Stimulated activated CD8-positive, alpha-beta memory T cell treated with anti-CD3 and anti-CD28 coated beads, Interleukin-4, amount 100 ng/mL, for 24 hours (primary cell): ENCODE measurements at places on chromosomes 3 and 15.

GRCh38 chr15:71110405-71111180 is 4.7 kb upstream of the THSD4 start:
- no peak for DNase-seq

DNA sequence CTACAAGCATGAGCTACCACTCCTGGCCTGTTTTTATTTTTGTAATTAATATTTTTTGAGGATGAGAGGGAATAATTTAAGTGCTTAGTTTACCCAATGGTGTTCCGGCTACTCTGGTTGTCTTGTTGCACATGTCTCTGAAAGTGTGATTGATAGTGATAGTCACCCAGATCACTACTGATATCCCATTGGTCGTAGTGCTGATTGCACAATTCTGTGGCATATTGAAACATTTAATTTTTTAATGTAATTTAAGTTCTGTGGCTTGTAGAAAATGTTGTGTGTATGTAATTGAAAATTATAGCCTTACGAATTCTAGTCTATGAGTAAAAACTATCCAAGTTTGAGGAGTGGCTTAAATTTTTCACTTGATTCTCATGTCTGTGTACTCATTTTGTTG is 11.9 kb downstream of the ARIH2 start:
- DNase-seq: no peak

DNA sequence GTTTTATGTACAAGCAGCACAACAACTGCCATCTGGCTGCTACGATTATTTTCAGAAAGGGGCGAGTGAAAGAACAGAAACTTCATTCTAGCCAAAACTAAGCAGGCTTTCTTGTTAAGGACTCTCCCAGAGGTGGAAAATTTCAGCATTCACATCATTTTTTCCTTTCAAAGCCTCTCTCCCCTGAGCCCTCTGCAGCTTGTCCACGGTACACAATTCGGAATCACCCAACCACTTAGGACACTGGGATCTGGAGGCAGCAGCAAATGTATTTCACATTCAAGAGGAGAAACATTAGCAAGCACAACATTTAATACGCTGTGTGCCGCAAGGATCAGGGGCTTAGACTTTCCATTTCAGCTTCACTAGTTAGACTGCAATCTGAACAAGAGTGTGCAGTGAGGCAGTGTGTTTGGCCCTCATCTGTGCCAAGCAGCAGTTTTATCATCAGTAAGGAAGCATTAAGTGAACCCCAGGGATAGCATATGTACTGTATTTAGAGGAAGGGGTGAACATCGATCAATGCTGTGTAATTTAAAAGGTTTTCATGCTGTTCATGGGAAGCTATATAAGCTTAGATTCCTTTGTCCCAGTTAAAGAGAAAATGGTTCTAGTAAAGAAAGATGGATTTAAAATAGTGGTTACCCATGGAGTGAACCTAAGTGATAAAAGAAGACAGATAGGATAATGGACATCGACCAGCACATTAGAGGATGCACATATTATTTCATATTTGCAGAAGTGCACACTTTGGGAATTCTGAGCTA is 504.9 kb downstream of the TBL1XR1 start:
- no peak for DNase-seq

DNA sequence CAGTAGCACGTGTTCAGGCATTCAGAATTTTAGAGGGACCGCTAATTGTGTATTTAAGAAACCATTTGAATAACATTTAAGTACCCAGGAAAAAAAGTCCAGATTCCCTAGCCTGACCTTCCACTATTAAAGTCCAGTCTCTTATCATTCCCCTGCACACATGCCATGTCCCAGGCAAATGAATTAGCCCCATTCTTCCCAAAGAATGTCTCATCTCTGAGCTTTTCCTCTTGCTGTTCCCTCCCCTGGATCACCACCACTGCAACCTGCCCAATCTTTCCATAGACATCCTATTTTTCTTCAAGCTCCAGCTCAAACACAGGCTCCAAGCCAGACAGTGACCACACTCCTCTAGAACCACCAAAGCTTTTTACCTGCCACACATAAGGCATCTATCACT is 25.9 kb downstream of the PLD1 start:
- DNase-seq: no peak

GRCh38 chr3:151002003-151002981 is 29.8 kb upstream of the CLRN1 start:
- no peak for DNase-seq

DNA sequence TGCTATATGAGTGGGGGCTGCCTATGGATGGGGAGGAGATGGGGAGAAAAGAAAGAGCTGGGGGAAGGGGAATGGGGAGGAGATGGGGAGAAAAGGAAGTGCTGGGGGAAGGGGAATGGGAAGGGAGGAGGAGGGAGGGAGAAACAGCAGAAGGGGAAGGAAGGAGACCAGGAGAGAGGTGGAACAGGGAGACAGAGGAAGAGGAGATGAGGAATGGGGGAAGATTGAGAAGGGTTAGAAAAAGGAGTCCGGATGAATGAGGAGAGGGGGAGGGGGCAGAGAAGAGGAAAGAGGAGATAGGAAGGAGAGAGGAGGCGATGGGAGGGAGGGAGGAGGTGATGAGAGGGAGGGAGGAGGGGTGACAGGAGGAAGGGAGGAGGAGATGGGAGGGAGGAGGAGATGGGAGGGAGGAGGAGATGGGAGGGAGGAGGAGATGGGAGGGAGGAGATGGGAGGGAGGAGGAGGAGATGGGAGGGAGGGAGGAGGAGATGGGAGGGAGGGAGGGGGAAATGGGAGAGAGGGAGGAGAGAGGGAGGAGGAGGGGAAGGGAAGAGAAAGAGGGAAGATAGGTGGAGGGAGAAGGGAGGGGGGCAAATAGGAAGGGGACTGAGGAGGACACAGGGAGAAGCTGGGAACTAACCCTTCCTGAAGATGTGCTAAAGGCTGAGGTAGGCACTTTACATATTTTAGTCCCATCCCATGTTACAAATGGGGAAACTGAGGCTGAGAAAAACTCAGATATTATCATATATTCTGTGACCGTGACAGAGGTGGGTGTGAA is 6.6 kb upstream of the BCL2L10 start:
- no peak for DNase-seq

- DNase-seq: no peak
Observed at GRCh38 chr15:94070356-94071295, 160.7 kb upstream of the MCTP2 start.

- DNase-seq: no peak
Observed at GRCh38 chr15:23869396-23869795, 182.3 kb upstream of the NDN start.

- no peak for DNase-seq
Observed at GRCh38 chr15:28014623-28015200, 84.4 kb downstream of the OCA2 start.

DNA sequence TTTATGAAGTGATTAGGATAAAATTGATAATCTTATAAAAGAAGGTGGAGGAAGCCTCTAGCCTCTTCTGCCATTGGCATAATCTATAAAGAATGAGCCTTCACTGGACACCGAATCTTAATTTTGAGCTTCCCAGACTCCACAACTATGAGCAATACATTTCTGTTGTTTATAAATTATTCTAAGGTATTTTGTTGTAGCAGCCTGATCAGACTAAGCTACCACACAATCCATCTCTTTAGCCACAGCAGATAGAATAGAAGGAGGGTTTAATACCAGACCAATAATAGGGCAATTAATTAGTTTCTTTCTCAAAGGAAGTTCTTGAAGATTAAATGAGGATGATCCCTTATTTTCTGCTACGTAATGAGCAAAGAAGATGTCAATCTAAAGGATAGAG is 33.3 kb downstream of the SUCNR1 start:
- no peak for DNase-seq

DNA sequence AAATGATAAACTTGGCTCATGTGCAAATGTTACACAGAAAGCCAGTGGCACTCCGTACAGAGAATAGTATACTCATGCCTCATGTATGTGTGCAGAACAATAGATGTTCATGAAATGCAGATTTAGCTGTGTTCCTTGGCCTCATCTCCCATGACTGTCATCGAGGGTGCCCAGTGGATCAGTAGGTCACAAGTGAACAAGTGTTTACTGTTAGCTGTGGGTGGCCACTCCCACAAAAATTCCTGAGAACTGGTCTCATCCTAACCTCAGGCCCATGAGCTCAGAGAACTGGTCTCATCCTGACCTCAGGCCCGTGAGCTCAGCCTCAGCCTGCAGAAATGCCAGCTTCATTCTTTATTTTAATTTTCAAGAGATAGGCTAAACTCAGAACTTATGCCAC is 124.1 kb downstream of the GADL1 start:
- DNase-seq: no peak

- DNase-seq: no peak
Observed at GRCh38 chr3:151841801-151842200, 27.9 kb downstream of the AADAC start.

DNA sequence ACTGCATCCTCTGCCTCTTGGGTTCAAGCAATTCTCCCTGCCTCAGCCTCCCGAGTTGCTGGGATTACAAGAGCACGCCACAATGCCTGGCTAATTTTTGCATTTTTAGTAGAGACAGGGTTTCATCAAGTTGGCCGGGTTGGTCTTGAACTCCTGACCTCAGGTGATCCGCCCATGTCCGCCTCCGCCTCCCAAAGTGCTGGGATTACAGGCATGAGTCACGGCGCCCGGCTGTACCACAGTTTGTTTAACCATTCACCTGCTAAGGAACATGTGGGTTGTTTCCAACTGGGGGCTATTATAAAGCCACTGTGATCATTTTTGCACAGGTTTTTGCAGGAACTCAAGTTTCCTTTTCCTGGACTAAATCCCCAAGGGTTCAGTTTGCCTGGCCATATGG is 123.2 kb upstream of the RAP2B start:
- DNase-seq: no peak

DNA sequence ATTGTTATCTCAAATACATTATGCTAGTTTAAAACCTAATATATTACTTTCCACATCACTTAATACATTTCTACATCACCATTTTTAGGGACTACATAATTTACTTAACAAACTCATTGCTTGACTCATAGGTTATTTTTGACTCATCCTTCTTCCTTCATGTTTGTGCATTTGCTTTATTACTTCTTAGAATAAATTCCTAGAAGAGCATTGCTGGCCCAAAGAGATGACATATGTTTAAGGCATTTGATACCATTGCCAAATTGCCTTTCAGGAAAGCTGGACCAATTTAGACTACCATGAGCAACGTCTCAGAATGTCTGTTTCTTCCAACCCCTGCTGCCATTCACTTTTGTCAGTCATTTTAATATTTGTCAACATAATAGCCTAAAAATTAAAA is 905.8 kb downstream of the IGSF11 start:
- no peak for DNase-seq

DNA sequence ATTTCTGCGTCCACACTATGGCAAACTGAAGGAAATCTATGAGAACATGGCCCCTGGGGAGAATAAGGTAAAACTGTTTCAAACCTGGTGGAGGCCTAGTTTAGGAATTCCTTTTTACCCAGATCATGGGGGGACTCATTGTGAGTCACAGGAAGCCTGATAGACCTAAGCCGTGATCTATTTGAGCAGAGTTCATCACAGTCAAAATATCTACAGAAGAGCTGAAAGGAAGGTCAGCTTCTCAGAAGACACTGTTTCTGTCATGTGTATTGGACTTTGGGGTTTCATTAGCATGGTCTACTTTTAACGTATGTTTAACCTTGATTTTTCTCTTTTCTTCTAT is 1.3 kb downstream of the PSMD2 start:
- DNase-seq: no peak

- no peak for DNase-seq
Observed at GRCh38 chr3:124510290-124510689, 220.0 kb upstream of the UMPS start.

DNA sequence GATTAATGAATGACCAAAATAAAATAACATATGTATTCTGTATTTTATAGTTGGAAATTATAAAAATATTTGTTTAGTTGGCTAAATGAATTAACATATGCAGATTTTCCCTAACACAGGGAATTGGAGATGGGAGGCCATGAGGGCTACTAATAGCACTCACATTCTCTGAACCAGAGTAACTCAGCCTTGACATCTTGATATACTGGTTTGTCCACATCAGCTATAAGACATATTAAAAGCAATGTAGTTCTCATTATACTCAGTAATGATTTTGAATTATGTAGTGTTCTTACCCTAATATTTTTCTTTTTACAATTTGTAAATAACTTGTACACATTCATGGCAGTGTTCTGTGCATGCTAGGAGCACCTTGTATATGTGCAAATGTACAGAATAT is 255.9 kb downstream of the EPHA6 start:
- DNase-seq: no peak

- DNase-seq: peak; percentile 9
Observed at GRCh38 chr15:23642413-23643044, 5.1 kb downstream of the MAGEL2 start.

- no peak for DNase-seq
Observed at GRCh38 chr3:115099986-115100571, 47.0 kb downstream of the ZBTB20 start.

- DNase-seq: no peak
Observed at GRCh38 chr3:79230266-79230665, 537.5 kb downstream of the ROBO1 start.

DNA sequence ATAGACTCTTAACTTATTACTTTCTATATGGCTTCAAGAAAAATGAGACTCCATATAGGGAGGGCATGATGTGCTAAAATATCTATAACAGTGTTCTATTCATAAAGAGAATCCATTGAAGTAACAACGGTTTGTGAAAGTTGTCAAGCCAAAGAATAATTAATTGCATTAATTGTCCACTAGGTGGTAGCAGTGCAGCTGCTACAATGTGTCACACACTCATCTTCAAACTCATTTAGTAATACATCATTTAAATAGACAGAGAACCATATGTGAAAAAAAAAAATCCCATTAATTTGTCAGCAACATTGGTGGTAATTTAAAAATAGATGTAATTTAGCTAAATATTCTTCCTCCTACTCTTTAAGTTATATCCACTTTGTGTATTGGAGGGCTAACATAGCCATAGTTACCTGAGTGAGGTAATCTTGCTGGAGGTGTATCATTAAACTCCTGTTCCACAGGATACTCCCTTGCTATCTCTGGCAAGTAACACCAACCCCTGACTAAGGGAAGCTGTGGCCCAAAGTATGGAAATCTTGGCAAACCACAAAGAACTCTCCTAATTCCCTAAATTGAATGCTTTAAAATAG is 3.7 kb upstream of the CPA3 start:
- DNase-seq: no peak

GRCh38 chr3:138418601-138419206 is 15.7 kb upstream of the ESYT3 start:
- DNase-seq: no peak

DNA sequence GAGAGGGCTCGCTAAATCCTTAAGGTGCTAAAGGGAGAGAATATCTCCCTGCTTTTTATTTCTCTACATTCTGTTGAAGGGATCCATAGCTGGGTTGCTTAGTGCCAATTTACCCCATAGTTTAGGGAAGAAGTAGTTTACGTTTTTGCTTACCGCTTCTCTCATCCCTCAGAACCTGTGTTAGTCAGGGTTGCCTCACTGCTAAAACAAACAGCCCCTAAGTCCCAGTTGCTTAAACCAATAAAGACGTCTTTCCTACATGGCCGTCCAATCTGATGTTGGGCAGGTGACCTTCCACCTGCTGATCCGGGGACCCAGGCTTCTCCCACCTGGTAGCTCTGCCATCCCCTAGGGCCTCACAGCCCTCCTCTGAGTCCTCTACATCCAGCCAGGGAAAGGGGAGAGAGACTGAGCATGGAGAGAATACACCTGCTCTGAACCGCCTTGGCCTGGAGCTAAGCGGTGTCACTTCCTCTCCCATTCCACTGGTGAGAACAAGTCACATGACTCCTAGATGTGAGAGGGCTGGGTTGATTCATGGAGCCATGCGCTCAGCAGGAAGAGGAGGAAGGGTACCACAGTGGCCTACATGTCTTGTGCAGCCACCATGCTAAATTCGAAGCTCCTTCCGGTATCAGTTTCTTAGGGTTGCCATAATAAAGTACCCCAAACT is 26.3 kb downstream of the DNASE1L3 start:
- DNase-seq: no peak

- DNase-seq: no peak
Observed at GRCh38 chr3:185469542-185469941, 29.3 kb downstream of the TMEM41A start.
